Renal pelvis (tissue), 12 donors: ENCODE measurements at places on chromosomes 3 and 15. TPM values are rescaled to one million over a fixed set of nuclear protein-coding genes. Genes with fewer than 3 reads are reported as not detected.

Gene PPARG
- 28.5 TPM for polyA plus RNA-seq

Gene PLIN1
- 1.3 TPM for polyA plus RNA-seq

Gene MYL3
- 25.0 TPM for polyA plus RNA-seq

Gene CHRNA7
- 13.2 TPM for polyA plus RNA-seq

Gene C3orf22
- 0.04 TPM for polyA plus RNA-seq

Gene GHRL
- polyA plus RNA-seq, result 2.3 TPM

Gene SUSD5
- 4.5 TPM for polyA plus RNA-seq

Gene MYEF2
- polyA plus RNA-seq, result 86.4 TPM

Gene TNFSF10
- 36.9 TPM for polyA plus RNA-seq

Gene ITPKA
- 0.83 TPM for polyA plus RNA-seq

Gene TUSC7
- polyA plus RNA-seq, result not detected

Gene SOX14
- polyA plus RNA-seq, result not detected

Gene HYAL1
- polyA plus RNA-seq, result 9.4 TPM

Gene GP5
- polyA plus RNA-seq, result 0.86 TPM

Gene CHRM5
- polyA plus RNA-seq, result 0.19 TPM

Gene NXPE3
- polyA plus RNA-seq, result 7.1 TPM

Gene SLC2A2
- 18.9 TPM for polyA plus RNA-seq

Gene FAM43A
- 9.3 TPM for polyA plus RNA-seq

Gene GABRA5
- polyA plus RNA-seq, result 0.32 TPM

Gene LRRIQ4
- polyA plus RNA-seq, result not detected

Gene FBXO45
- 14.0 TPM for polyA plus RNA-seq

Gene CCR9
- polyA plus RNA-seq, result not detected

Gene ST6GAL1
- 55.6 TPM for polyA plus RNA-seq

Gene TGM5
- polyA plus RNA-seq, result not detected

Gene HHLA2
- 16.3 TPM for polyA plus RNA-seq

Gene BCHE
- 10.7 TPM for polyA plus RNA-seq

Gene COL6A6
- 0.86 TPM for polyA plus RNA-seq

Gene CAND2
- 9.0 TPM for polyA plus RNA-seq

Gene GLCE
- polyA plus RNA-seq, result 42.4 TPM

Gene NPTN
- 178 TPM for polyA plus RNA-seq

Gene AP3S2
- 44.9 TPM for polyA plus RNA-seq

Gene COL6A5
- not detected for polyA plus RNA-seq

Gene GHSR
- not detected for polyA plus RNA-seq

Gene GAP43
- 0.36 TPM for polyA plus RNA-seq

Gene TMEM207
- 17.8 TPM for polyA plus RNA-seq

Gene MAGEL2
- polyA plus RNA-seq, result 5.6 TPM

Gene C3orf70
- 7.6 TPM for polyA plus RNA-seq

Gene TMPRSS7
- not detected for polyA plus RNA-seq

Gene GRK7
- polyA plus RNA-seq, result 0.13 TPM

Gene GPR160
- 31.0 TPM for polyA plus RNA-seq

Gene EPHB3
- 25.4 TPM for polyA plus RNA-seq

Gene ZNF502
- polyA plus RNA-seq, result 14.3 TPM

Gene CPNE9
- polyA plus RNA-seq, result 0.10 TPM

Gene GOLGA8J
- 2.5 TPM for polyA plus RNA-seq

Gene MRAS
- 30.8 TPM for polyA plus RNA-seq
